ENCODE measurements at places on chromosomes 3 and 15.

- DNase-seq: no peak
Observed at GRCh38 chr3:96748139-96748538, 66.3 kb upstream of the EPHA6 start.

DNA sequence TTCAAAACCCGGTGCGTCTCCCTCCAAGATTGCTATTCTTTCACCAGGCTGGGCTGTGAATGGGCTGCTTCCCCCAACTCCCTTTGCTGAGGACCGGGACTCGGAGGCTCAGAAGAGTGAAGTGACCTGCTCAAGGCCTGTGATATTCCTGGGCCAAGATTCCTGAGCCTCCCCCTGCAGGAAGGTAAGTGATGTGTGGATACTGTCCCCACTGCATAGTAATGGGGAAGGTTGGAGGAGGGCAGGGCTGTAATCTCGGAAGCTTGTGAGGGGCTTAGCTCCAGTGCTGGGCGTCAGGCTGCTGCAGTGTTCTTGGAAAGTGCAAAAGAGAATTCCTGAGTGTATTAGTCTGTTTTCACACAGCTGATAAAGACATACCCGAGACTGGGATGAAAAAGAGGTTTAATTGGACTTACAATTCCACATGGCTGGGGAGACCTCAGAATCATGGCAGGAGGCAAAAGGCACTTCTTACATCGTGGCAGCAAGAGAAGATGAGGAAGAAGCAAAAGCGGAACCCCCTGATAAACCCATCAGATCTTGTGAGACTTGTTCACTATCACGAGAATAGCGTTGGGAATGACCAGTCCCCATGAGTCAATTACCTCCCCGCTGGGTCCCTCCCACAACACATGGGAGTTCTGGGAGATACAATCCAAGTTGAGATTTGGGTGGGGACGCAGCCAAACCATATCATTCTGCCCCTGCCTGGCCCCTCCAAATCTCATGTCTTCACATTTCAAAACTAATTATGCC, 67.6 kb downstream of the EFCAB12 start:
- no peak for DNase-seq

GRCh38 chr3:184532940-184533732, 28.4 kb upstream of the EPHB3 start:
- DNase-seq: no peak

DNA sequence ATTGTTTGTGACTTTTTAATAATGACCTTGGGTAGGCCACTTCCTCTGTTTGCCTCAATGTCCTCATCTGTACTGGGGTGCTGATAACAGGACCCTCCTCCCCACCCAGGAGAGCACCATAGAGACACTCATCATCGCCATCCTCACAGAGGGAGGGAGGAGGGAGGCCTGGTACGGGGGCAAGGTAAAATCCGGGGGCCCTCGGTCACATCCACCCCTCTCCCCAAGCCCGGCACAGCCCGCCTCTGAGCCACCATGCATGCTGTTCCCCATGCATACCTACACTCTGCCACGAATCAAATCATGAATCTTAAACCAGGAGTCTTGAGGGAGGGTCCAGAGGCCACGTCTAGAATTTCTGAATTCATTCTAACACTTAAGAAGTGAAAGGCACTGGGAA, 74.9 kb upstream of the IQSEC1 start:
- DNase-seq: no peak

- no peak for DNase-seq
Observed at GRCh38 chr3:100891033-100891432, 102.2 kb downstream of the ABI3BP start.

DNA sequence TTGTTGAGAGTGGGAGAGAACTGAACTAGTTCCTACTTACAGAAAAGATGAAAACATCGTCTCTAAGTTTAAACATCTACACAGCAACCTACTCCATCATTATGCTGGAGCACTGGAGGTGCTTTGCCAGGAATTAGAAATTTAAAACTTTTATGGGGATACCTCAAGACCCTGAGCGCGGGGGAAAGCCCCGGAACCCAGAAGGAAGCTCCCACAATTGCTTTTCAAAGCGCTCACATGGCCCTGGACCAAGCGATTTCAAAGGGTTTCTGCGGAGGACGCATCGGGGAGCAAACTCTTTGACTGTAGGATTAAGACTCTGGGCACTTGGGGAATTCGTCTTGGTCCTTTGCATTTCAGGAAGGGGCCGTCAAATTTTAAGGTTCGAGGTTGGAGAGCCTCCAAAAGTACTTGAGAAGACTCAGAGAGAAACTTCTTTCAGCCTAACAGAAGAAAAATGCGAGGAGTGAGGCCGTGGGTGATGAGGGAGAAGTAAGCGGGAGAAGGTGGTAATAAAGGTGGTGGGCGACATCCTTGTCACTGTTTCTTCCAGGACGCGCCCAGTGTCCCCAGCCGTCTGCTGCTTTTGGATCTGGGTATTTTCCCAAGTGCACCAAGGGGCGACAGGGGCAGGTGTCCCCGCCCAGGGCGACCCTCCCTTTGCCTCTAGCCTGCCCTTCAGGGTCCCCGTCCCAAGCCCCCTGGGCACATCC, 591 bp downstream of the PROK2 start:
- DNase-seq: no peak

DNA sequence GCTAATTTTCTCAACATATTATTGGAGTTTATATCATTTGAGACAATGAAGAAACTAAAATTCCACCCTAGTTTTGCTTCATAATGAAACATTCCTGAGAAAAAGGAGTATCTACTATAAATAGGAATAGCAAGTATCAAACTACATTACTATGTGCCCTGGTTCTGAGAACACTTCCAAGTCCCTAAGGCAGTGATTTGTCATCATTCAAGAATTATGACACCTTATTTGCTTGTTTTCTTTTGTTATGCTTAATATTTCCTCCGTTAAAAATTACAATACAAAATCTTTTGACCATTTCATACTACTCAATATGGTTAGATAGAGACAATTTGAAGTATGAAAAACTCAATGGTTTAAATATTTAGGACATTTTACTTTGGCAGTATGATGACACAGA, 707.8 kb upstream of the GOLIM4 start:
- no peak for DNase-seq

GRCh38 chr15:38130205-38130567, 122.5 kb upstream of the SPRED1 start:
- no peak for DNase-seq

- DNase-seq: no peak
Observed at GRCh38 chr15:63998489-63998888, 47.8 kb downstream of the DAPK2 start.

Measured in stimulated activated CD4-positive, alpha-beta T cell treated with anti-CD3 and anti-CD28 coated beads, Interleukin-4, amount 100 ng/mL, for 48 hours (primary cell).